ENCODE measurements at places on chromosomes 2 and 18. TPM values are rescaled to one million over a fixed set of nuclear protein-coding genes. Genes with fewer than 3 reads are reported as not detected.

DNA sequence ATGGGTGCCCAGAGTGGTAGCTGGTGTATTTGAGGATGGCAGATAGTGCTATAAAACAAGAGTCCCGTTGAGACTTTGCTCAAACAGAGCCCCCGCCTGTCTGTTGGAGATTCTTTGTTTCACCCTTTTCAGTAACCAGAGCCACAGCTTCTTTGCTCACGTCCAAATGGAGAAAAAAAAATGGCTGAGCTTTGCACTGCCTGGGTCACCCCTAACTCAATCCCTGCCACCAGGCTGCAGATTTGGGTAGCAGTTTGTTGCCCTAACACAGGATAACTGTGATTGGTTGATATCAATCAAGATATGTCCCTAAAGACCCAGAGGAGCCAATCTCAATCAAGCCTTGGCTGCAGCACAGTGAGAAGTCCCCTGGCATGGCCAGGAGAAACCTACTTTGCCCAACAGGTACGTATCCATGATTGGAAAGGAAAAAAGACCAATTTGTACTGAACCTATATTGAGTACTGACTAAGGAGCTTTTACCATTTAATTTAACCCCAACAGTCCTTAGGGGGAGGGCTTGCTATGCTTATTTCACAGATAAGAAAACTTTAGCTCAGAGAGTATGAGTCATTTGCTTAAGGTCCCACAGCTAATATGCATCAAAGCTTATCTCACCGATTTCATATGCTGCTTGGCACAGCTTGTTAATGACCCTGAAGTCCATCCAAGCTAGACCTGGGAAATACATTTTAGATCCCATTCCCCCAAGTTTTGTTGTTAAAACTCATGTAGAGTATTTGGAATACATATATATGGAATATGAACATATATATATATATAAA, 72.0 kb upstream of the SH3BP4 start:
- no peak for DNase-seq

The SDC1 gene
- total RNA-seq = 0.19 TPM

DNA sequence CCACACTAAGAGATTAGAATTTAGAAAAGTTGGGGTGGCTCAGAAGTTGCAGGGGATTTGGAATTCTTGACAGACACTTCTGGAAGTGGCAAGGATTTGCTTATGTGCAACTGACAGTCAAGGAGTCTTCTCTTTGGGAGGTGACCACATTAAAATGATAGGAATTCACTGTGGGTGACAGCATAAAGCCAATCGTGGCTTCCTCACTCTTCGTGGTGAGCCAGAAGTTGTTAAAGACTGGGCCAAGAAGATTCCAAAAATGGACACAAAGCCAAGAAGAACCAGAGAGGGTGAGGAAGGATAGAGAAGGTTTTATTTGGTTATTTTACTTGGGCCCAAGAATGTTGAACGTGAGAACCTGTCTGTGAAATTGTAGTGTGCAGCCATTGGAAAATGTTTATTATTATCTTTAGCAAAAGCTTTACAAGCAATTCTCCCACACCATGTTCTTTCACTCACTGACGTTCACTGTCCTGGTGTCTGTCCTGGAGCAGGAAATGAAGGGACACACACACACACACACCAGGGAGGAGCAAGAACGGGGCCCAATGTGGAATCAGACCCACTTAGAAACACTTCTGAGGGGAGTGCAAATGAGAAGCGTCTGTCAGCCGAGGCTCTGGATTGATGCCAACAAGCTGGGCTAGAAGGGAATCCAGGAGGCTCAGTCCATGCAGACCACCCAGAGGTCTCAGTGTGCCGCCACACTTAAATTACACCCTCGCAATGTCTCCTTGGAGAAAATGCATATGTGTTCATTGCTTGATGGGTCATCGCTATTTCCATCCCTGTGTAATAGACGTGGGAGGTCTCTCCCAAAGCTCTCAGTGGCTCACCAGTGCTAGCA, 37.2 kb downstream of the STEAP3 start:
- no peak for DNase-seq

- DNase-seq = no peak
Measured at GRCh38 chr2:239339241-239339640, 61.6 kb downstream of the HDAC4 start.

The KCNIP3 gene
- total RNA-seq = not detected

GRCh38 chr18:3251963-3252277, 4.3 kb downstream of the MYL12A start:
- DNase-seq = no peak

GRCh38 chr2:96251721-96252292, 14.0 kb downstream of the TMEM127 start:
- DNase-seq = no peak

DNA sequence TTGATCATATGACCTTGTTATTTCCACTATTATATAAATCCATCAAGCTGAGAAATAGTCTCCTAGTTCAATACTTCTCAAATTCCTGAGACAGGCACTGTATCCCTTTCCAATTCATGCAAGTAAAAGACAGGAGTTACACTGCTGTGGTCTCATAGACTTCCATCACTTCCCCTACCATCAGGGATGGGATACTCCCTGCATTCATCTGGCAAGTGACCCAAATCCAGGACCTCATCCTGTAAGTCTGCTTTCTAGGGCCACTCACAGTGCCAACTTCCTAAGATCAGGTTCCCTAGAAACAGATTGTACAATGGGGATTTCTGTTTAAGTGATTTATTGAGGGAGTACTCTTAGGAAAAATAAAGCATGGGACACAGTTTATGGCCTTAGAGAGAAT, 424.0 kb upstream of the CDH7 start:
- DNase-seq = no peak

The CTLA4 gene
- 20.1 TPM for total RNA-seq

DNA sequence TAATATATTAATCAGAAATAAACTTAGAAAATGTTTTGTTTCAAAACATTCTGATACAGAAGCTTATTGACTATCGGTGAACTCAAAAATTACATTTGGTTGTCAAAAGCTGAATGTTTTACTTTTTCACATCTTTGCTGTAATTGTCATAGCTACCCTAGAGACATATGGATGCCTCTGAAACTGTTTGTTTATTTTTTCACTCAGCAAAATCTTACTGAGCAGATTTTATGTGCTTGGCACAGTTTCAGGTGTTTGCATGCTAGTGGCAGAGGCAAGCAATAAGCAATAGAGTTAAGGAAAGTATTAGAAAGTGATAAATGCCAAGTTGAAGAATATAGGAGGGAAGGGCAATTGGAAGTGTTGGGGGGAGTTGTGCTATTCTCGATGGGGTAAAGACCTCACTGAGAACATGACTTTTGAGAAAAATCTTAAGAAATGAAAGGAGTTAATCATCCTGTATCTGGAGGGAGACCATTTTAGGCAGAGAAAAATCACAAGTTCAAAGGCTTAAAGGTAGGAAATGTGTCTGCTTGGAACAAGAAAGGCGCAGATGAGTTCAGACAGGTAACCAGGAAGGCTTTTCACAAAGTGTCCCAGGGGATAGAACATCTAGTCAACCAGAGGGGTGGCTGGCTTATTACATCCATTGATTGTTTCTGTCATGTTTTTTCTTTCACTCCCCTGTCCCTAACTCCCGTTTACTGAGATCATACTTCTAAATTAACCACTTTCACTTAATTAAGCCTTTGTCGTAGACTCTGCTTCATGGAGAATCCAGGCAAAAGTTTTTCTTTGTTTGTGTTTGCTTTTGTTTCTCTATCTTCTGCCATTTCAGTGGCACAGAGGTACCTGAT, 27.2 kb upstream of the COBLL1 start:
- DNase-seq = no peak

- DNase-seq = no peak
Measured at GRCh38 chr18:36074435-36074834, 7.1 kb upstream of the RPRD1A start.

DNA sequence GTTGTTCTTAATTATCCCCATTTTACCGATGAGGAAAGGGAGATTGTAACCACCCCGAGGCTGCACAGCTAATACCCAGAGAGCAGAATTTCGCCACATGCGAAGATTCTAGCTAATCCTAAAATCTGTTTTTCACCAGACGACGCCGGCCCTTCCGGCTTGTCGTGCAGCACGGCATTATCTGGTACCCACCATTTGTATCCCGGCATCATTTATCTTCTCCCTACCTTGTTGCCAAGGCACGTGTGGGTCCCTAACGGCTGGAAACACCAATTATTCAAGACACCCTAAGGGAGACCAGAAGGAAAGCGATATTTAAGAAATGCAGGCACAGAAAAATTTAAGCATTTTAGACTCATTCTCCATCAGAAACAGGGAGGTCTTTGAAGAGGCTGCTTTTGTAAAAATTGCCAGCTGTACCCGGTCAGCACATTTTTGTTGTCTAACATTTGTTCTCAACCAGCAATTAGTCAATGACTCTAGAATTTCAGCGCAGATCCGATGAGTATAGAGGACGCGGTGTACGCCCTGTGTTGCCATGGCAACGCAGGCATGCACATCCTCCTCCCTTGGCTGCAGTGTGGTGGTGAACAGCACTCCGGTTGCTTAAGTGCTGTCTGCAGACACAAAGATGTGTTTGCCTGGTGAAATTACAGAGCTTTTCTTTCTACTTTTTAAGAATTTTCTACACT, 111.6 kb downstream of the AGAP1 start:
- DNase-seq = no peak

DNA sequence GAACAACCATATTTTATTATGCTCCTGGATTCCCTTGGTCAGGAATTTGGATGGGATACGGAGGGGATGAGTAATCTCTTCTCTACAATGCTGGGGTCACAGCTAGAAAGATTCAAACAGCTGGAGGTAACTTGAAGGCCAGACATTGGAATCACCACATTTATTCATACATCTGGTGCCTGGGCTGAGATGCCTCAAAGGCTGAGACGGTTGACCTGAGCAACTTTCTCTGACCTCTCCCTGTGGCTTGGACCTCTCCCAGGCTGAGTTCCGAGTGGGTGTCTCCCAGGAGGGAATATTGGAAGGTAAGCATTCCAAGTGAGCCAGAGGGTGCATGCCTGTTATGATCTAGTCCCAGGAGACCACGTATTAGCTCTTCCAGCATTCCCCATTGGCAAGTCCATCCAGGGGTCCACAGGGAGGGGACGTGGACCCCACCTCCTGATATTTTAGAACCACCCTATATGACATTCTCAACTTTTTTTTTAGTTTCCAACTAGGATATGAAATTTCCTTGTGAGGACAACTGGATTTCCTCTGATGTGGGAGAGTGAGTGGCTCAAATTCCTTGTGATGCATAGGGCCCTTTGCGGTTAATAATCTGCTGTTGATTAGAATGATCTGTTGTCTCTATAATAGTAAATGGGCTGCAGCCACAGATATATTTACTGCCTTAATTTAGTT, 101.8 kb downstream of the MRPS9 start:
- no peak for DNase-seq

The ZBTB7C gene
- 0.15 TPM for total RNA-seq

- DNase-seq = no peak
Measured at GRCh38 chr2:113895301-113895700, 5.4 kb downstream of the ACTR3 start.

- DNase-seq = no peak
Measured at GRCh38 chr2:44759823-44760222, 181.7 kb upstream of the SIX3 start.

The EVA1A gene
- not detected for total RNA-seq

The CDH20 gene
- total RNA-seq = not detected

- DNase-seq = no peak
Measured at GRCh38 chr18:63858456-63858855, 29.0 kb upstream of the SERPINB2 start.

DNA sequence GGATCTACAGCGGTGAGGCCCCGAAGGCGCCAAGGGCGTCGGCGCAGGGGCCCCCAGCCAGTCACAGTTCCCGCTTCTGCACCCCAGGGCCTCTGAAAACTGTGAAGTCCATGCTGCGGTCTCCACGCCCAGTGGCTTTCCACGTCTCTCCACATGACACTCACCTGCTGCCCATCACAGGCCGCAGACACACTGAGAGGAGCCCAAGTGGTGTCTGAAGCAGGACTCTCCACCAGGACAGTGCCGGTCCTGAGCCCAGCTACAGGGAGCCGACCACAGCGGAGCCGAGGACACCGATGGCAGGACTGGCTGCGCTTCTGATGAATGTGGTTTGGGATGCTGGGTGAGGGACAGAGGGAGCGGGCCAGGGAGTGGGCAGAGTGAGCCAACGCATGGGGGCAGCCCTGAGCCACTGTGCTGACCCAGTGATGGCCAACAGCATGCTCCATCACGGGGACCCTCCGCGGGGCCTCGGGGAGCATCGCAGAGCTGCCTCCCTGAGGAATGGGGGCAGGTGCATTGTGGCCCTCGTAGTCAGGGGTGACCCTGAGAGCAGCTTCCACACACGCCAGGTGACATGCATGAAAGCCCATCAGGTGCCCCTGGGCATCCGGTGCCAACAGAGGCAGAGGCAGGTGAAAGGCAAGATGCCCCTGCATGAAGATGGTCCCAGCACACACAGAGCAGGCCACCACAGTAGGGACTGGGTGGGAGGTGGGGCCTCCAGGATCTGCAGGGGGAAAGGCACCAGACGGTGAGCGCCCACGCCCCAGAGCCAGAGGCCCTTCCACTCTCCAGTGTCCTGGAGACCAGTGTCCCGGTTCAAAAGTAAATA, 116.6 kb downstream of the HDAC4 start:
- DNase-seq = no peak

The CCDC85A gene
- not detected for total RNA-seq

DNA sequence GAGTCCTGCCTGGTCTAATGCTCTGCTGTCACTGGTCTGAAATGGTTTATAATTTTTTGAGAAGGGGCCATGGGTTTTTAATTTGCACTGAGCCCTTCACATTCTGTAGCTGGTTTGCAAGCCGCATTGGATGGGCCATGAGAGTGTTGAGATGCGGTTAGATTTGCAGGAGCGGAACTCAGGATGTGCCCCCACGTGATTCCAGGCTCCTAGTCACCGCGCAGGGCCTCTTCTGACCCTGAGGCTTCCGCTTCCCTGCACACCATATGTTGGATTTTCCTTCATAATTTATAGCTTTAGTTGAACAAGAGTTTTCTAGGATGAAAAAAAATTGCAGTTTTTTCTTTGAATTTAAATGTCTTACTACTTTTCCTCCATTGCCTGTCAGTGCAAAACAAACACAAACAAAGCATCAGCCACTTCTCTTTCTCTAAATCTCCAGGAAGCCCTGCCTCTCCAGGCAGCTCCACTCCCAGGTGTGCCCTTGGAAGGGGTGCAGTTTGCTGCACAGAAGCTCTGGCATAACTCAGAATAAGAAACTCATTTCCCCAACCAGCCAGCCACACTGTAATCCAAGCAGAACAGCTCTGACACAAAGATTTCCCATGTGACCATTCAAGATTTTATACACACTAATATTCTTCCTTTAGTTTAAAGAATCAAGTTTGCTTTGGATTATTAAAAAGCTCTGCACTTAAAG, 18.4 kb upstream of the TPO start:
- DNase-seq = no peak

The TYMS gene
- total RNA-seq = 421 TPM

DNA sequence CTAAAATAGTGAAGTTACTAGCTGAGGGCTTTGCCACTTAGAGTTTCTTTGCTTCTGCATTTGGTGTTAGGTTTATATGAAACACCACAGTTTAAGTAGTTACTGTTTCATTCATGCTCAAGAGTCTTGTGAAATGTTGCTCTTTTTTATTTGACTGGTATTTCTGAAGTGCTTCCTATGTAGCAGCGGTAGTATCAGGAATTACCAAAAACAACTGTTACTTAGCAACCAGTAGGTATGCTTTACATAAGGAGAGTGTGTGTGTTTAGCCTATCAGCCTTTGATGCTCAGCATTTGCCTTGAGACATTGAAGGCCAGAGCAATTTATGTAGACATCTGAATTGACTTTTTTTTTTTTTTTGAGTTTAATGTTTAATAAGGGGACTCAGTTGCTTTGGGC, 3.6 kb downstream of the DIS3L2 start:
- DNase-seq = no peak

- DNase-seq = peak; percentile 26
Measured at GRCh38 chr2:69914950-69915945, at the start of gene MXD1. TSS of gene MXD1 (plus strand) at chr2:69915109. CDS start at chr2:69915331, 222 bp downstream.
